ENCODE measurements at places on chromosomes 12 and 14.
A peak's percentile ranks its signal among the peaks of the same experiment; 100 is the strongest.

GRCh38 chr12:57093415-57094207 is 4.7 kb downstream of the NAB2 start:
- DNase-seq, result peak; percentile 67

DNA sequence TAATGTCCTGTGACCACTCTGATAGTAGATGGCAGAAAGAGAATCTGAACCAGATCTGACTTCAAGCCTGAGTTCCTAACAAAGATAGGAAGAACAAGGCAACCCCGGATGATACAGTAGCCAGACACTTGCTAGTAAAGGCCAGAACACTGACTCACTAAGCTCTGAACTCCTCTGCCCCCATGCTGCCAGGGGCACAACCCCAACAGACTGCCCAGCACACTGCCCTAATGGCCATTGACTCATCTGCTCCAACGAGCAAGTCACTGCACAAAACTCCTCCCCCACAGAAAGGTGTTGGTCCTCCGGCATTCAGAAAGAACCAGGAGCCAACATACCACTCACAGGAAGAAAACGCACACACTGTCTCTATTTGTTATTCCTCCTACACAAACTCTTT is 179.6 kb upstream of the NUDT4 start:
- no peak for DNase-seq

GRCh38 chr14:104477666-104478380 is 101.7 kb upstream of the C14orf180 start:
- DNase-seq, result peak; percentile 58

DNA sequence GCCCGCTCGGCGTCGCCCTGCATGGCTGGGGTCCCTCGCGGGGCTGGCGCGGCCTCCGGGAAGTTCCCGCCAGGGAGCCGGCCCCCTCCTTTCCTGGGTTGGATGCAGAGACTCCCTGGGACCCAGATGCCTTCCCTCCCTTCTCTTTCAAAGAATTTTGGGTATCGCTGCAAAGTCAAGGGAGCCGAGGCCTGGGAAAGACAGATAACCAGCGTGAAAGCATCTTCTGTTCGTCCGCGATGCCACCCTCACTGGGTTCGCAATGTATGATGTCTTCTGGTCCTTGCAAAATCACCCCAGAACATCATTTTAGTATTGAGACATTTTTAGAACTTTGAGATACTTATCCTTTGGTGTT is 451 bp downstream of the IRAK3 start:
- no peak for DNase-seq

DNA sequence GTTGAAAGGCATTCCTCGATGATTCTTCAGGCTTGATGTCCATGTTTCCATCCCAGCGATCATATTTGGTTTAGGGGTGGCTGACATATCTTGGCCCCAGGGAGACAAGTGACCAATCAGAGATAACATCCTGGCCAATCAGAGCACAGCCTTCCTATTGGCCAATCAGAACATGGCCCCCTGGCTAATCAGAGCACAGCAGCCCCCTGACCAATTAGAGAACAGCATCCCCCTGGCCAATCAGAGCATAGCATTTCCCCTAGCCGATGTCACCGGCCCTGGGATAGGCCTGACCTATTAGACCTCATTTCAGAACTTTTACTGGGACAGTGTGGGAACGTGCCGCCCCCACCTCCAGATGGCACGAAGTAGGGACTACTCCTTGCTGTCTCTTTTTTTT is 182.2 kb downstream of the AACS start:
- no peak for DNase-seq

DNA sequence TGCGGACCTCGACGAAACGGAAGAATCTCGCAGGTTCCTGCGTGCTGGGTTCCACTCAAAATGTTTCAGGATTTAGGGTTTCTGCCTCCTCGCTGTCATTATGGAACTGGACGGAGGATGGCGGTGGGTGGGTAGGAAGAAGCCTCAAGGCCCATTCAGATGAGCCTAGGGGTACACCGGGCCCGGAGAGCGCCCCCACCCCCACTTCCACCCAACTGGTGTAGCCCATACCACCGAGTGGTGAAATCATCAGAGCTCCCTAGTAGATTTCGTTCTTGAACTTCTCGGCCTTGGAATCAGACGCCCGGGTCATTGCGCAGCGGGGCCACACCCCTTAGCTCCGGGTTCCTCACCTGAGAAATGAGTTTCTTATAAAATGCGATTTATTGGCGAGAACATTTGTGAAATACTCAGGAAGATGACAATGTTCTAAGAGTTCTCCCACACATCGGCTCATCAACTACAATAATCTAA is 13.3 kb upstream of the TBX3 start:
- no peak for DNase-seq

GRCh38 chr12:27260746-27261145 is 16.7 kb downstream of the STK38L start:
- DNase-seq, result no peak

DNA sequence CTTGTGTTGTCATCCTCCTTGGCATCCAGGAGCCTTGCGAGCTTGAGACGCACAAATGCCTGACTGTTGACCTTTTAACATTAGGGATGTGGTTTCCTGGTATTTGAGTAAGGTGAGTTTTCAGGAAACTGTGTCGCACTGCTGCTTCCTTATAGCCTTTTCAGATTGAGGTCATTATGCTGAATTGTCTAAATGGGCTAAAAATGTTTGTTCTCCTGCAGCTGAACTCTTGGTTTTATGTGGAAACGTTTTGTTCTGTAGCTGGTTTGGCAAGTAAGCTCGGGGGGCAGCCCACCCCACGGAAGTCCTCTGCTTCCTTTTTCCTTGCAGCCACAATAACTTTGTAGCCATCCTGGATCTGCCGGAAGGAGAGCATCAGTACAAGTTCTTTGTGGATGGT is 5.7 kb downstream of the PRKAB1 start:
- DNase-seq, result no peak

- DNase-seq, result no peak
Observed at GRCh38 chr12:115697340-115697739, 580.2 kb downstream of the MED13L start.

DNA sequence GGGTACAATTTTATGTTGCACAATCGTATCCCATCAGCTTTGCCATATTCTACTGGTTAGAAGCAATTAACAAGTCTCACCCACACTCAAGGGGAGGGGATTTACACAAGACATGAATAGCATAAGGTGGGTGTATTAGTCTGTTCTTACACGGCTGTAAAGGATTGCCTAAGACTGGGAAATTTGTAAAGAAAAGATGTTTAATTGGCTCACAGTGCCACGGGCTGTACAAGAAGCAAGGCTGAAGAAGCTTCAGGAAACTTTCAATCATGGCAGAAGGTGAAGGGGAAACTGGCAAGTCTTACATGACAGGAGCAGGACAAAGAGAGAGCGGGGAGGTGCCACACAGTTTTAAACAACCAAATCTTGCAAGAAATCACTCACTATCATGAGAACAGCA is 231.8 kb upstream of the AMIGO2 start:
- no peak for DNase-seq

DNA sequence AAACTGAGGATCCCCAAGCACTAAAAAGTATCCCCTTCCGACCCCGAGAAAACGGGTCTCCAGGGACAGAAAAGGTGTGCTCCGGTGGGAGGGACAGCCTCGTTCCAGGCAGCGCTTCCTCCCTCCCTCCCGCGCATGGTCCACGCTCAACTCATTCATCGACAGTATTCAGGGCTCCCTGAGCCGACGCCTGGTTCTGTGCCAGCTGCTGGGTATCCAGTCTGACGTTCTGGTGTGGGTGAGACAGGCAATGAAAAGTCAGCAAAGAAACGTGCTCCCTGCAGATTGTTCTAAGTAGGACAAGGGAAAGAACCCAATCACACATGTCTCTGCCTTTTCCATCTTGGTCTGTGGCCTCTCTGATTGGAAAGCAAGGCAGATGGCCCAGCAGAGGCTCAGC is 19.6 kb upstream of the SMOC1 start:
- no peak for DNase-seq

DNA sequence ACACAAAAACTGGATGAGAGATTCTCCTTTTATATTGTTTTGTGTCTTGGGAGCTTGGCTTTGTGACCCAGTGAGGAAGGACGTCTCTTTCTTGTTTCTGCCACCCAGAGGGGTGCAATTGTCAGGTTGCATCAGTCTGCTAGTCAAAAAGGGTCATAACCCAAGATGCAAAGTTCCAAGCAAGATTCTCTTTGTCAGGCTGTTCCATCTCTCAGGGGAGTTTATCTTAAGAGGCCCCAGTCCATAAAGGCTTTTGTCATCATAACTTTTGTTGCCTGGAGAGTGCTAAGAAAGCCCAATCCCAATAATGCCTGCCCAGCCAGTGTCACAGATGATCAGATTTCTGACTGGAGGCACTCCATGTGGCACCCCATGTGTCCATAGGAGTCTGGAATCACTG is 444.9 kb downstream of the TRHDE start:
- no peak for DNase-seq

DNA sequence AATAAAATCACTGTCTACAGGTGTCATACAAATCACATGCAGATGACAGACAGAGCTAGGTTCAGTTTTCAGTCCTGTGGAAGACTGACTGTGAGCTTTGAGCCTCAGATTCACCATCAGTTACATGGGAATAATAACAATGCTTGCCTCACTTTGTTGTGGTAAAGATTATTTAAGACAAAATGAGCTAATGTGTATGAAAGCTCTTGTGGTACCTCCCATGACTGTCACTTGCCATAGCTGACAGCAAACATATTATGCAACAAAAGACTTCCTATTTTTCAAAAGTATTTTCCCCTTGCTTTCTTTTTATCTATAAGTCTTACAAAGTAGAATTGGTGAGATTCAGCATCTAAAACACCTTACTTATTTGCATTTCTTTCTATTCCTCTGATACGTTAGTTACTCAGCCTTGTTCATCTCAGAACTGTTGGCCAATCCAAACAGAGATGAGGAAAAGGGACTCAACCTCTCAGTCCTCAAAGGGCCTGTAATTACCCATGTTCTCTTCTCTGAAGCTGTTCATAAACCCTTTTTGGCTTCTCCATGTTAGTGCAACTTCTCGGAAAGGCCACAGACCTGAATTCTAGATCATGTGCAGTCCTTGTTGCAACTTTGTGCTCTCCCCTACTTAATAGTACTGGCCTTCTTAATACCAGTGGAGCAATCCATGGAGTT is 8.8 kb upstream of the DDHD1 start:
- no peak for DNase-seq

DNA sequence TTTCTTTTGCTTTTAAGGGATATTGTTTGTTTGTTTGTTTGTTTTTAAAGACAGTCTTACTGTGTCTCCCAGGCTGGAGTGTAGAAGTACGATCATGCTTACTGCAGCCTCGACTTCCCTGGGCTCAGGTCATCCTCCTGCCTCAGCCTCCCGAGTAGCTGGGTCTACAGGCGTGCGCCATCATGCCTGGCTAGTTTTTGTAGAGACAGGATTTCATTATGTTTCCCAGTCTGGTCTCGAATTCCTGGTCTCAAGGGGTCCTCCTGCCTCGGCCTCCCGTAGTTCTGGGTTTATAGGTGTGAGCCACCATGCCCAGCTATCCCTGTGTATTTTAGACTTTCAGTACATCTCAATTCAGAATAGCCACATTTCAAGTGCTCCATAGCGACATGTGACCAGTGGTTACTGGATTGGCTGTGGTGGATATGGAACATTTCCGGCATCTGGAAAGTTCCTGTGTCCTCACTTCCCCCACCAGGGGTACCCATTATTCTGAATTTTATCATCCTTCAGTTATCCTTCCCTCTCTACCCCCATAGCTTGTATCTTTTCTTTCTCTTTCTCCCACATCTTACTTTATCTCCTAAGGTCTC is 61.1 kb downstream of the HRK start:
- DNase-seq, result no peak

DNA sequence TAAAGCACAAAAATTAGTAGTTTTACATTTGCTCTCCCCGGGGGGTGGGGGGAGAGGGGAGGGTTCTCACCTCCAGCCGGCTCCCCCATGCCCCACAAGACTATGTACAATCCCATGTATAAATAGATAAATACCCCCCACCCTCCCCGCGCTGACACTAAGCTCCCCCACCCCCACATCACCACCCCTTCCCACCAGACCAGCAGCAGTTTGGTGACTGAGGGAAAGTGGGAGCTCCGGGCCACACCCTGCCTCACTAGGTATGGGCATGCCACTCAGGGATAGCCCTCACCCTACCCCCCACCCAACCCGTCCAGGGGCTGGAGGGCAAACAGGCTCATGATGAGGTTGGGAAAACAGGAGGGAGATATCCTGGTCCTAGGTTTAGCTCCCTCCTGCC is 1.9 kb upstream of the PRKAG1 start:
- no peak for DNase-seq

- DNase-seq, result peak; percentile 13
Observed at GRCh38 chr12:111841236-111841749, 735 bp upstream of the MAPKAPK5 start.

DNA sequence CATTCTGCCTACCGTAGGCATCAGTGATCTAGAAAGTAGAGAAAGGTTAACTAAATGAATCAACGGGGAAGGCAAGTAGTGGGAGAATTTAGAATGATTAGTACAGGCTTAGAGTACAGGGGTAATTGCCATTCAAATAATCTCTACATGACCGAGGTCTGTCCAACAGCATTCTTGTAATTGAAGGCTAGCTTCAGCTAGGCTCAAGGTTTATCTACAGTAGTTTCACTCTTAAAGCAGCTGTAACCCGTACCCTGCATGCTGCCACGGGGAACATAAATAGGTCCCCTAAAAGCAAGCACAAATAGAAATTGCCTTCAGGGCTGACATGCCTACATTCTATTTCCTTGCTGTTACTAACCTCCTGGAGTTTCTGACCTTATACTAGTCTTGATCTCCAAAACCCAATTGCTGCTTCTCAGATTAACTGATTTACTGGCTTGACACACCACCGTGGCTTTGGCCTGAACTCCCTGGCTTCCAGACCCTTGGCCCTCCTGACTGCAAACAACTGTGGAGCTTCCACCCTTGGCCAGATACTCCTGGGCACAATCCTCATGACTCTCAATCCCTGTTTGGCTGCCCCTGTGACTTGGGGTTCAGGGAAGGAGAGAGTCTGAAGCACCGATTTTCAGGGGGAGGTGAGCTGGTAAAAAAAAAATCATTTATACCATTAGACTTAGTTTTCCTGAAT is 242.1 kb upstream of the FOXN3 start:
- no peak for DNase-seq

- no peak for DNase-seq
Observed at GRCh38 chr12:114476159-114476558, 70.2 kb upstream of the TBX5 start.

GRCh38 chr12:98758331-98758730 is 113.2 kb downstream of the APAF1 start:
- DNase-seq, result no peak

DNA sequence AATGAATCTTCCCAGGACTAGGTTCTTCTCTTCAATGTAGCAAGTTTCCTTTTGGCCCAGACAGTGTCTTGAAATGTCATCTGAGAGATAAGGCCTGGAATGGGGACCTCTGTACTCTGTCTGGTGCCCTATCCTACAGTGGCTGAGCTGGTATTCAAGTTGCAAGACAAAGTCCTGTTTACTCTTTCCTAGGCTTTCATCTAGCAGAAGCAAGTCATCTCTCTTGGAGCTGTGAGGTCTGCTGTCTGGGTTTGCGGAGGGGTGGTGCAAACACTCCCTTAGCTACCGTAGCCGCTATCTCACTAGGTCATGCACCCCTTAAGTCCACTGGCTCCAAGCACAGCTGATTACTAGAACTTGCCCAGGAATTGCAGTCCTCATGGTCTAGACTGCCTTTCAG is 149.7 kb upstream of the SLC16A7 start:
- DNase-seq, result no peak
